ENCODE measurements at places on chromosomes 13 and 19.

GRCh38 chr19:11446652-11447301, 11.3 kb downstream of the PRKCSH start:
- peak; percentile 78 for DNase-seq

DNA sequence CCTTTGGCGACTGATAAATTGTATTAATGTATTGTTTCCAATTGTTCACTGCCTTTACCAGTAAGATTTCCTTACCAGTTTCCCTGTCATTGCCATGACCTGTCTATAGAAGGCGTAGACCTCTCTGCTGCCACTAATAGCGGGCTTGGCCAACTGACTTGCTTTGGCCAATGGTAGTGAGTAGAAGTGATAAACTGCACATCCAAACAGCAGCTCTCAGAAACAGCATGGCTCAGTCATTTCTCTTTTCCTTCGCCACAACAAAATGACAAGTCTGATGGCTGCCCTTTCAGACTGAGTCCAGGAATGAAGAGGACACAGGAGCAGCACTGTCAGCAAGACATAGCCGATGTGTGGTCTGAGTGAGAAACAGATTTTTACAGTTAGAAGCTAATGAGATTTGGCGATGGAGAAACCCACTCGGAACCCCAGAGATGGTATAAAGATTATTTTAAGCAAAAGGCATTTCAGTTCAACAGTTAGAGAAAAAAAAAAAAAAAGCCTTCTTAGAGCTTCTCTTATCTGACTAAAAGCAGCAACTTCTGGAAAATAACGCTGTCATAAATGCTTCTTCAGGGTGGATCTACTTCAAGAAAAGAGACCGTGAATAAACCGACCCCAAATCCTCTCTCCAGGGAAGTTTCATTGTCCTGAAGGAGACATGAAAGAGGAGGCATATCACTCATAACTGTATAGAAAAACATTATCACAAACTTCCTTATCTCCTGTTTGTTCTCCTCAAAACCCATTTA, 42.0 kb upstream of the TM9SF2 start:
- DNase-seq, result no peak

DNA sequence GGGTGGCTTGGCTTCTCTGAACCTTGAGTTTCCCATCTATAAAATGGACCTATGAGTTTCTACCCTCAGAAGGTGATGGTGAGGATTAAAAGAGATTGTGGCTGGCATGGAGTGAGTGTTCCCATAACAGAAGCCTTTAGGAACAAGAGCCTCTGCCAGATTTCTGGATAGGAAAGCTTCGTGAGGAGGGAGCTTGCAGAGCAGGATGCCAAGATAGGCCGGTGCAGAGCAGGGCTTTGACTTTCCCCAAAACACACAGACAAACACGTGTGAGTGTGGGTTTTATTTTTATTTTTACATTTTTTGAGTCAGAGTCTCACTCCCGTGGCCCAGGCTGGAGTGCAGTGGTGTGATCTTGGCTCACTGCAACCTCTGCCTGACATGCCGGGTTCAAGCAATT, 3.7 kb upstream of the CNN1 start:
- no peak for DNase-seq

DNA sequence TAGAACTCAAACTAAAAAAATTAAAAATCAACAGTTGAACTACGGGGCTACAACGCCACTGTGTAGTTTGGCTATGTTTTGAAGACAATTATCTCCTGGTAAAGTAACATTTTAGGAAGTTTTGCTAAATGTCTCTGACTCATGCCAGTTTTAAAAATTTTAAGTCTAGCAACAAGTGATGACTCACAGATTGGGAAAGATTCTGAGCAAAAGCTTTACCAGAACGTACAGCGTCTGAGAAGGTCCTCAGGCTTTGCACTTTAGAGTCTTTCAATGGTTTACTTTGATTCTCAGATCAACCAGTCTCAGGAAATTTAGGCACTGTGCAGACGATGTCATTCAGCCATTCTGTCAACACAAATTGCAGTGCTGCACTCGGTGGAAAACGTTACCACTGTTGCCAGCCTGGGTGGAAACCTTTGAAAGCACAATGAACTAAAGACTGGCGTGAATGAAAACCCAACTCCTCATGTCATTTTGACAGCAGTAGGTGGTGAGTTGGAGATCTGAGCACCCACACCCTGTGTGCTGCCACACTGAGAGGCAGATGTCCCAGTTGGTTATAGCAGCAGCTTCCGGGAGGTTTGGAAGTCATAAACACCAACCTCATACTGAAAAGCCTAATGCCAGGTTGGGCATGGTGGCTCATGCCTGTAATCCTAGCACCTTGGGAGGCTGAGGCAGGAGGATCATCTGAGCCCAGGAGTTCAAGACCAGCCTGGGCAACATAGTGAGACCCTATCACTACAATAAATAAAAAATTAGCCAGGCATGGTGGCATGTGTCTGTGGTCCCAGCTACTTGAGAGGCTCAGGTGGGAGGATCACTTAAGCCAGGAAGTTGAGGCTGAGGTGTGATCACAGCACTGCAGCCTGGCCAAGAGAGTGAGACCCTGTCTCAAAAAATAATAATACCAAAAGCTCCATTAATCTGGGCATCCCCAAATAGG, 6.3 kb upstream of the WTIP start:
- no peak for DNase-seq

DNA sequence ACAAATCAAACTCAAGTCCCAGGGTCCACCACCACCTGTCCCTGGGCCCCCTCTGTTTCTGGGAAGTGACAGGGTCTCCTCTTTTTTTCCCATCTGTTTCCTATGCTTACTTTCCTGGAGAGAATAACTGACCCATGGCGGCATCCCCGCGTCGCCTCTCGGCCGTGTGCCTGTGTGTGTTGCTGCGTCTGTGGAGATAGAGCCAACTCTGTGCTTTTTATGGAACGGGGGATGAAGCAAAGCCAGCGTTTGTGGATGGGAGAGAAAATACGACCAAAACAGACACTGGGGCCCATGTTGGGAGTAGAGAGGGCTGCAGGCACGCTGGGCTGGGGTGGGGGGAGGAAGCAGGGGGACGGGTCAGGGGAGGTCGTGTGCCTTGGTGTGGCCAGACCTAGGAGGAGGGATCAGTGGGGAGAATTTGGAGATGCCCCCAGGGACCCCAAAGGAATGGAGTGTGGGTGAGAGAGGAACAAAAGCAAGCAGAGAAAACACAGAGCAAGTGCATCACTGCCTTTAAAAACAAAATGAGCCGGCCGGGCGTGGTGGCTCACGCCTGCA, 16.6 kb downstream of the PLK5 start:
- DNase-seq, result no peak

DNA sequence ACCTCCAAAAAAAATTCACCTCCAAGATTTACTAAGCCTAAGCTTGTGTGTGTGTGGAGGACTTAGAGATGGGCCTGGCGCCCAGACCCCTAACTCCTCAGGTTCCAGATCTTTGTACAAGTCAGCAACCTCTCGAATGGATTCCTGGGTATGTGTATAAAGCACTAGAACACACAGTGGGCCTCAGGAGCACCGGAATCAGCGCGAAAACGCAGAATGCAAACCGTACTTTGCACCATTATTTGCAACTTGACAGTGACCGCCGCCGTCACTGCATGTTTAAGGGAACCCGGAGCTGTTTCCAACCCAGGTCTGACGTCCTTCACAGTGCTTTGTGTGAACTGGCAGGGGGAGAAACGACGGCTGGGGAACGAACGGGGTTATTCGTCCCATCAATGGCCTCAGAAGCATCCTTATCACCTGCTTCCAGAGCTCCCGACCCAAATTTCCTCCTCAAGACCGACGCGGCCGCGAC, 688 bp downstream of the ZNF606 start:
- DNase-seq, result no peak

DNA sequence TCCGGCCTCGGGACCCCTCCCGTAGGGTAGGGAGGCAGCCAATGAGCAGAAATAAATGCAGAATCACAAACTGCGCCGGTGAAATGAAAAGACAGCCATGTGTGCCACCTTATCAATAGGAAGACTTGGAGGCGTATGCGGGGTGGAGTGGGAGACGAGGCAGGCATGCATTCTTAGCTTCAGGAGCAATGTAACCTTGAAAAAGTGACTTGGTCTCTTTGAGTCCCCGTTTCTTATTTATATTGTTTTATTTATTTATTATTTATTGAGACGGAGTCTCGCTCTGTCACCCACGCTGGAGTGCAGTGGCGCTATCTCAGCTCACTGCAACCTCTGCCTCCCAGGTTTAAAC, 16.0 kb downstream of the SSC5D start:
- DNase-seq, result no peak

DNA sequence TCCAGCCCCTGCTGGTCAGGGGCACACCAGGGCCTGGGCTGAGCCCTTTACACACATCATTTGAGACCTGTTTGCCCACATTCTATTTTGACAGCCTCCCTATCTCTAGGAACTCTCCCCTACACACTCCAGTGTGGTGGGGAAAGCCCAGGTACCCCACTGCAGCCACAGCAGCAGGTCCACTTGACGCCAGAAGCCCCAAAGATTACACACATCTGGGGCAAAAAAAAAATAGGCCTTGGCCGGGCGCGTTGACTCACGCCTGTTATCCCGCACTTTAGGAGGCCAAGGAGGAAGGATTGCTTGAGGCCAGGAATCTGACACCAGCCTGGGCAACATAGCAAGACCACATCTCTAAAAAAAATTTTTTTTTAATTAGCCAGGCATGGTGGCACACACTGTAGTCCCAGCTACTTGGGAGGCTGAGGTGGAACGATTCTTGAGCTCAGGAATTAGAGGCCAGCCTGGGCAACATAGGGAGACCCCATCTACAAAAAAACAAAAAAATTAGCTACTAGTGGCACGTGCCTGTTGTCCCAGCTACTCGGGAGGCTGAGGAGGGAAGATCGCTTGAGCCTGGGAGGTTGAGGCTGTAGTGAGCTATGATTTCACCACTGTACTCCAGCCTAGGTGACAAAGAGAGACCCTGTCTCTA, 18.0 kb upstream of the CD22 start:
- no peak for DNase-seq

DNA sequence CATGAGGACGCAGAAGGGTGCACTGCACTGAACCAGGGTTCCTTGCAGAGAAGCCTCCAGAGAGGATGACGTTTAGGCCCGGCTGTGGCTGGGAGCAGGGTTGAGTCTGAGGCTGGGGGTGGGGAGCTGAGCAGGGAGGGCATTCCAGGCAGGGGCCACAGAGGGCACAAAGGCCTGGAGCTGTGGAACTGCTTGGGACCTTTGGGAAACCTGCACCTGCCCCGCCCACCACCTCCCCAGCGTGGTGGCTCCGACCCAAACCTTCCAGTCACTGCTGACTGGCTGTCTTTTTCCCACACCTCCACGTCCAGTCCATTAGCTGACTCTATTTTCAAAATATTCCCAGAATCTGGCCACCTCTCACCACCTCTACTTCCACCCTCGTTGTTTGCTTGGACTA, 4.9 kb upstream of the LMTK3 start:
- no peak for DNase-seq

- DNase-seq, result no peak
These were observed 161.1 kb downstream of the SHISA2 start for GRCh38 chr13:25890671-25891212.

GRCh38 chr19:21197590-21198295, 55.9 kb downstream of the ZNF431 start:
- DNase-seq, result no peak

DNA sequence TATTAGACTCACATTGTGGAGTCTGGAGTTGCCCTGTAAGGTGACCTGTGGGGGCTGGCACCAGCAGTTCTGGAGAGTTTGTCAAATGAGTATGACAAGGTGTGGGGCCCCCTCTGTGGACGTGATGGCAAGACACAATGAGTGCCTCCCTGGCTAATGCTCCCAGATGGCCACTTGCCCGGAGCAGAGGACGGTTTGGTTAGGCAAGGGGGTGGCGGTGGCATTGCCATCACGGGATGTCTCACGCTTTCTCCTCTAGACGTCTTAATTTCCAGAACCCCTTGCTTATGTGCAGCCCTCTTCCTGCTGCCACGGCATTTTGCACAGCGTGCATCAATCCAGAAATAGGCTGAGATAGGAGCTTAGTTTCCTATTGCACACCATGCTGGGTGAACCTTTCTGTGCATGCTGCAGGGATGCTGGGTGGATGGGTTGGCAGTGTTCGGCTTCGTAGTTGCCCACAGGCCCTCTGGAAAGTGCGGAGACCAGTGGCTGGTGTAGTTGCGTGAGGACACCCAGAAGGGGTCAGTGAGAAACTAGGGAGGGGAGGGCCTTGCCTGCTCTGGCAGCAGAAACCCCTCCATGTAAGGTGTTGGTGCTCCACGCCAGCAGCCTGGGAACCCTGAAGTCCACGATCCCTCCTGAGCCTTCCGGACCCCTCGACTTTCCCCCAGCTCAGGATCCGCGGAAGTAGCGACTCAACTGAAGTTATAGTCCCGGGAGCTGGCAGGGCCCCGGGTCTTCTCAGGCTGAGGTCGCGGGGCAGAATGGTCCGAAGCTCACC, 18.1 kb upstream of the LRP3 start:
- DNase-seq, result peak; percentile 52

GRCh38 chr13:111532111-111532510, 211.7 kb downstream of the TEX29 start:
- DNase-seq, result no peak

DNA sequence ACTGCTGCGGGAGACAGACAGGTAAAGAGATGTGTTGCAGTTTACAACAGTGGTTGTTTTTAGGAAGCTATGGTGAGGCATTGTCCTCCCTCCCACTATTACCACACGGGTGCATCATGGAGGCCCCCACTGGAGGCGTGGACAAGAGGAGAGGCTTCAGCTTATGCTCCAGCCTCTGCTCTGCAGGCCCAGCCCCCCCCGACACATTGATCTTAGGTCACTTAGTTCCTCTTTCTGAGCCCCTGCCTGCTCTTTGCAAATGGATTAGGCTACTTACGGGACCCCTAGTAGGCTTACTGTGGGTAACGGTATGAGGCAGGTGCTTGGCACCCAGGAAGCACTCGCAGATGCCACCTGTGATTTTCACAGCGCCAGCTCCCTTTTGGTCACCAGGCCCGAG, 123.9 kb downstream of the SLC7A1 start:
- DNase-seq, result peak; percentile 65

GRCh38 chr19:18894254-18895037, 1.5 kb downstream of the CERS1 start:
- DNase-seq, result peak; percentile 51

DNA sequence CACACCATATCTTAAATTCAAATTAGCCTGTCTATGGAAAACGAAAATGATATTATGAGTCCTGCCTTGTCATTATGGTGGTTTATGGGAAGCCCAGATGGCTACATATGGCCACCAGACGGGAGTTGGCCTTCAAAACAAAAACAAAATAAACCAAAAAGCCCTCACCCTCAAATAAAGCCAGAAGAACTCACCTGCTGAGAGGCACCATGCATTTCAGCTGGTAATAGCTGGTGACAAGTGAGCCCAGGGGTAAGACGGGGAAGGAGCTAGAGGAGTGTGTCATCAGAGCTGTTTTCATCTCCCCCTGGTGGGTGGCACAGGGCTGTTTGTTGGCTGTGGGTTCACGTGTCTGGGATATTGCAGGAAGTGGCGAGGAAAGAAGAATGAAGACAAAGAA, 152.9 kb downstream of the EFNB2 start:
- DNase-seq, result no peak

DNA sequence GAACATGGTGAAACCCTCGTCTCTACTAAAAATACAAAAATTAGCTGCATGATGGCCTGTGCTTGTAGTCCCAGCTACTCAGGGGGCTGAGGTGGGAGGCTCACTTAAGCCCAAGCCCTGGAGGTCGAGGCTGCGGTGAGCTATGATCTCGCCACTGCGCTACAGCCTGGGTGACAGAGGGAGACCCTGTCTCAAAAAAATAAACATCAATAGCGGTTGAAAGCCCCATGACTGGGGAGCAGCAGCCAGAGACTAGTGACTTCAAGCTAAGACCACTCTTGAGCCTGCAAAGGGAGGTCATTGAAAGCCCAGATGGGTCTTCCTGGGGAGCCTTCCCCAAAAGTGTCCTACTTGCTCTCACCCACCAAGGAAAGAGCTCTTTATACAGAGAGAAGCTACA, 11.9 kb upstream of the ZNF709 start:
- peak; percentile 36 for DNase-seq

All from Karpas-422 (cell line).